ENCODE measurements at places on chromosomes 2 and 18.

- no peak for DNase-seq
Observed at GRCh38 chr2:175854129-175854528, 147.9 kb downstream of the LNPK start.

DNA sequence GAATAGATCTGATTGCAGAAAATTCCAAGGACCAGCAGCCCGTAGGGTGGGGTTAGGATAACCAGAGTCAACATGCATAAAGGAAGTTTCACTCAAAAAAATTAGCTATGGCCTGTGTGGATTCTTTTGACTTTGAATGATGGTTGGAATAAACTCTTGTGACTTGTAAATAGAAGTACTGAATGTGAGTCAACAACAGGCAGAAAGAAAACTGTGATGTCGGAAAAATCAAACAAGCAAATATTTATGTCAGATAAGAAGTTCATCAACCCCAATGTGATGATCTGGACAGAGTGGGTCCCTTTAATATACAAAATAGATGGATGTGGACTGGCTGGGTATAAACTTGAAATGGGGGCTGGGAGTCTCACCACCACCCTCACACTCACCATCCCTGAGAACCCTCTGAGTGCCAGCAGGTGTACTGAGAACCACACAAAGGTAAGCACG is 68.4 kb downstream of the TIMM21 start:
- no peak for DNase-seq

DNA sequence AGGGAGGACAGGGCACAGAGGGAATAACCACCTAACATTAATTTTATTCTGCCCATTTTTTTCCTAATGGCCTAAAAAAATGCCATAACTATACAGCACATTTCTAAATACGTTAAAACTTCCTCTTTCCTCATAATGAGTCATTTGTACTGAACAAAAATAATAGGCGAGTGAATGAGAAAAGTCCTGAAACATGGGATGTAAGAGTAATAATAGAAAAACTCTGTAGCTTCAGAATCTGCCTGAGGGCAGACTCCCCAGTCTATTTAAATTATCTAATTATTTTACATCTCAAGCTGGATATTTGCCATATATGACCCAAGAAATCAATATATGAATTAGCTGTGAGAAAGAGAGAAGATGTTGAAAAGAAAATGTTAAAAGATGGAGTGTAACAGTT is 285.1 kb downstream of the TMX3 start:
- DNase-seq, result no peak

- no peak for DNase-seq
Observed at GRCh38 chr2:177383935-177384334, 8.6 kb upstream of the AGPS start.

DNA sequence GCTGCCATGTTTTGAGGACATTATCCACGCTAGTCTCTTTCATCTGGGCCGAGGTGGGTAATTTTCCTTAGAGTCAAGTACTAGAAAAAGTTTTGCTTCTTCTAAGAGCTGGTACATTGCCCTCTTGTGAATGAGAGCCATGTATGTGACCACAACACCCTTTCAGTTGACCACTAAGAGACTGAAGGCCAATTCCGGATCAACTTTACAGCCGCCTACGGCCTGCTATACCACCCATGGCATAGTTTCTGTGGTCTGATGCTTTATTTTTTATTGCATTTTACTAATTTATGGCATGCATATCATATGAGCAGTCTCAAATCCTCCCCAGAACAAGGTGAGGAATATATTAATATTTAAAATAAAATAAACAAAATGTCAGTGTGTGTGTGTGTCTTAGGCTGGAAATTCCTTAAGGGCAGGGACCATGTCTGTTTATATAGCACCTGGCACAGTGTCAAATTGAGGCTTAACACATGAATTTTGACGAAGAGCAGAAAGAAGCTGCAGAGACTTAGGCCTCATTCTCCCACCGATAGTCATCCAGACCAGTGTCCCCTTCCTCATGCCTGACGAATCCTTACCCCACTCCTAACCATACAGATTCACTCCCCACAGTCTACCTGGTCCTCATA is 35.4 kb downstream of the PSD4 start:
- DNase-seq, result no peak

GRCh38 chr2:14635391-14635871 is 2.9 kb downstream of the LRATD1 start:
- no peak for DNase-seq

DNA sequence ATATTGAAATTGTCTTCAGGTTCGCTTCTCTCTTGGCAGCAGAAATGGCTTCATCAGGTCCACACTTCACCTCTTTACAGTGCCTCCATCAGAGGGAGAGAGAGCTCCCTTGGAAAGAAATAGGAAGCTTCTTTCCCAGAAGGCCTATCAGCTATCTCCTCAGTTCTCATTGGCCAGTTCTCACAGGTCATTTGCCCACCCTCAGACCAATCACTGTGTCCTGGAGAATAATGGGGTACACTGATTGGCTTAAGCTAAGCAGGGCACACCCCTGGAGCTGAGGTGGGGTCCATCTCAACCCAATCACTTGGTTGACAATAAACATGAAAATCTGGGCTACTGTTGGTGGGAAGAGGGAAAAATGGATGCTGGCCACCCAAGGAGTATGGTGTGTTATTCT is 5.2 kb downstream of the GNLY start:
- DNase-seq, result no peak

- DNase-seq, result peak; percentile 9
Observed at GRCh38 chr18:24726727-24727492, 266.5 kb downstream of the HRH4 start.

Data from effector CD4-positive, alpha-beta T cell (primary cell).